ENCODE measurements at places on chromosomes 12 and 14.
A peak's percentile ranks its signal among the peaks of the same experiment; 100 is the strongest.

DNA sequence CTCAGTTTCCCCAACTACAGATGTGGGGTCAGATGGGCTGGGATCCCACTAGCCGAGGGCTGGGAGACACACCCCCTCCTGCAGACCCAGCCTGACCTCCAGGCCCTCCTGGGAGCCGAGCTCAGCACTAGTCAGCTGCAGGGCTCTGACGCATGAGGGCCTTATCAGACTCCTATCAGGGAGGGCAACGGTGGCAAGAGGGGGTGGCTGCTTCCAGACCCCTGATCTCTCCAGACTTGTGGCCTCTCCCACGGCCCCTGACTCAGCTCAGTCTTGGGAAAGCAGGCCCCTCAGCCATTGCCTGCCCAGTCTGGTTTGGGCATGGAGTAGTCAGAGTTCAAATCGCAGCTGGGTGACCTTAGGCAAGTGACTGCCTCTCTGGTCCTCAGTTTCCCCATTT, 2.5 kb downstream of the RASAL1 start:
- no peak for DNase-seq

GRCh38 chr12:9730591-9730990, 2.3 kb downstream of the CLECL1 start:
- DNase-seq, result no peak

- no peak for DNase-seq
These were observed at the start of gene DLK1 for GRCh38 chr14:100726550-100727085. Gene DLK1 (plus strand): TSS chr14:100726892. CDS start chr14:100727069, 177 bp downstream.

GRCh38 chr14:55117803-55118441, 11.1 kb upstream of the LGALS3 start:
- no peak for DNase-seq

DNA sequence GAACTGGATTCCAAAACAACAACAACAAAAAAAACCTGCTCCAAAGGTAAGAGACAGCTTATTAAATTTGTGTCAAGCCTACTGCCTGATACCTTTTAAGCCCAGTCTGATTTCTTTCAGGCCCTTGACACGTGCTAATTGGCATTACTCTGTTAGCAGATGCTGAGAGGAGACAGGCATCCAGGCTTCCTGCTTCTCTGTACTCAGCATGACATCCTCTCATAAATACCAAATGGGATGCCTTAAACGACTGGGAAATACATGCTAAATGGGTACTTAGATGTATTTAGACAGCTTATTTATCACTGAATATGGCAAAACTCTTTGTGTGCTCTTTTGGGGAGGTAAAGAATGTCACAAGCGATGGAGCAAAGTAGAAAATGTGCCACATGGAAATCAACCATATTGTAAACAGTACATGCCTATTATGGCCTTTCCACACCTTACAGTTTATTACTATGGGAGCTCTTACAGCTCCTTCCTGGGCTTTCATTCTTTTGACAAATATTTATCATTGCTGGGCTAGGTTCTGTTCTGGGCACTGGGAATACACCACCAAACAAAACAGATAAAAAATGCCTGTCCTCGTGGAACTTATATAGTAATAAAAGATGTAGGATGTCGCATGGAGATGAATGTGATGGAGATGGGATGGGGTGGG, 11.5 kb upstream of the PCED1B start:
- DNase-seq, result no peak

DNA sequence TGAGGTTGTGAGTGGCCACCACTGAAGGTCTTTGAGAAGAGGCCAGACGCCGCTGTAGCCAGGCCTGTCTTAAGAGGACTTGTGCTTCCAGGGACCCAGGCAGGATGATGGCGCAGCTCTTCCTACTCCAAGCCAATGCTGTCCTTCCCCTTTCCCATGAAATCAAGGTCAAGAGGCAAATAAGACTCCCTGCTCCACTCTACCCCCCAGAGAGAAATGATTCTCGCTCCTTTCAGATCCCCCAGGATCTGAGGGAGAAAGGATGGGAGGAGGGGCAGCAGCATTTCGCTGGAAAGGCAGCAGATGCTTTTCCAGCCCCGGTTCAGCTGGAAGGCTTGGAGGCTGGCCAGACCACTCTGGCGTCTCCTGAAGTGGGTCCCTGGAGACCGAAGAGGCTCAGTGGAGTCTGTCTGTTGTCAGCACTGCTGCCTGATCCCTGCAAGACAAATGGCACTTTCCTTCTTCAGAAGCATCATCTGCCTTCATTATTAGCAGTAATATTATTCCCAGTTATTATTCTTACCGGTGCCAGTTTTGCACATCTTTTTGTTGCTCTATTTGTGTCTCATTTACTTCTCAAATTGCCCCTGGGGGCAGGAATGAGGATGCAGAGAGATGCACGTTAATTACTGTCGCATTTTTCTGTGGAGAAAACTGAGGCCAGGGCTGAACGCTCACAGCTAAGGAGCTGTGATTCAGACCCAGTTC, 51.4 kb downstream of the C14orf132 start:
- no peak for DNase-seq

- DNase-seq, result no peak
These were observed 264.2 kb upstream of the KITLG start for GRCh38 chr12:88844426-88844825.

- DNase-seq, result peak; percentile 92
These were observed 52.3 kb downstream of the SLC25A47 start for GRCh38 chr14:100375266-100375962.

- DNase-seq, result no peak
These were observed 66.0 kb downstream of the ANO4 start for GRCh38 chr12:100860611-100861010.

DNA sequence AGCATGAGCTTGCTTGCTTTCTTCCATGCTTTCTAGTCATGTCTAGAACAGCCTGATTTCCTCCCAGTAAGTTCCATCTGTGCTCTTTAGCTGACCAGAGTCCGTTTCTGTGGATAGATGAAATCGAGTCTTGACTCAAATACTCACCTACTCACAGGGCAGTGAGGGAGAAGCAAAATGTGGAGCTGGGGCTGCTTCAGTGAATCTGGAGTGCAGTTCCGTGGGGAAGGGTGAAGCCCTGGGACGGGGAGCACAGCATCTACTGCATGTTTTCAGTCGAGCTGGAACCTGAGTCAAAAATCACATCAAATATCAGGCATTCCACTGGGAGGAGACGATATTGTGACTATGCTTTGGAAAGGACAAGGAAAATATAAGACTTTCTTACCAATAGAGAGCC, 70.3 kb upstream of the PRMT8 start:
- DNase-seq, result no peak

GRCh38 chr12:5066251-5066650, 22.6 kb downstream of the KCNA5 start:
- no peak for DNase-seq

- no peak for DNase-seq
These were observed 118.1 kb downstream of the TRAFD1 start for GRCh38 chr12:112243255-112244110.

DNA sequence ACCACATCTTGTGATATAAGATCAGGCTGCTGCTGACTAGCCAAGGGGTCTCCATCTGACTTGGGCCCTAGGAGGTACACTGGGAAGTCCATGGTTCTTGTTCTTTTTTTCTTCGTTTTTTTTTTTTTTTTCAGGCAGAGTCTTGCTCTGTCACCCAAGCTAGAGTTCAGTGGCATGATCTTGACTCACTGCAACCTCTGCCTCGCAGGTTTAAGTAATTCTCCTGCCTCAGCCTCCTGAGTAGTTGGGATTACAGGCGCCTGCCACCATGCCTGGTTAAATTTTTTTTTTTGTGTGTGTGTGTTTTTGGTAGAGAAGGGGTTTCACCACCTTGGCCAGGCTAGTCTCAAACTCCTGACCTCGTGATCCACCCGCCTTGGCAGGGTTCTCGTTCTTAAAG, 178.2 kb downstream of the RMST start:
- no peak for DNase-seq

- no peak for DNase-seq
These were observed 216.1 kb downstream of the PPM1H start for GRCh38 chr12:62718762-62719426.

DNA sequence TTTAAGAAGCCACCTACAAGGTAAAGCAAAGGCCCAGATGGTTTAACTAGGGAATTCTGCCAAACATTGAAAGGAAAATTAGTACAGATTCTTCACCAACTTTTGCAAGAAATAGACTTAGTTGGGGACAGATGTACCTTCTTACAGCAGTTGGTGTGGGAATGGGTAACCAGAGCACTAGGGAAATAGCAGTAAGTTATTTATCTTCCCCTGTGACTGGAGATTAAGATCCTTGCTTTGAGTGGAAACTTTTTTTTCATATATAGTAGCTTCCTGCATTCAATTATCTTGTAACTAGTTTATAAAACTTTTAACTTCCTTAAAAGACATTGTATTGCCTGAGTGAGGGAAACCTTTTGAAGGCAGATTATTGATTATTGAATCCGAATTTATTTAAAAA, 44.2 kb downstream of the ARID2 start:
- no peak for DNase-seq

- DNase-seq, result no peak
These were observed 128.7 kb upstream of the BMP4 start for GRCh38 chr14:54085232-54085761.

GRCh38 chr12:127170226-127171180, 1096.5 kb upstream of the TMEM132C start:
- peak; percentile 51 for DNase-seq

GRCh38 chr12:107525063-107525718, 160.4 kb upstream of the PWP1 start:
- DNase-seq, result no peak

DNA sequence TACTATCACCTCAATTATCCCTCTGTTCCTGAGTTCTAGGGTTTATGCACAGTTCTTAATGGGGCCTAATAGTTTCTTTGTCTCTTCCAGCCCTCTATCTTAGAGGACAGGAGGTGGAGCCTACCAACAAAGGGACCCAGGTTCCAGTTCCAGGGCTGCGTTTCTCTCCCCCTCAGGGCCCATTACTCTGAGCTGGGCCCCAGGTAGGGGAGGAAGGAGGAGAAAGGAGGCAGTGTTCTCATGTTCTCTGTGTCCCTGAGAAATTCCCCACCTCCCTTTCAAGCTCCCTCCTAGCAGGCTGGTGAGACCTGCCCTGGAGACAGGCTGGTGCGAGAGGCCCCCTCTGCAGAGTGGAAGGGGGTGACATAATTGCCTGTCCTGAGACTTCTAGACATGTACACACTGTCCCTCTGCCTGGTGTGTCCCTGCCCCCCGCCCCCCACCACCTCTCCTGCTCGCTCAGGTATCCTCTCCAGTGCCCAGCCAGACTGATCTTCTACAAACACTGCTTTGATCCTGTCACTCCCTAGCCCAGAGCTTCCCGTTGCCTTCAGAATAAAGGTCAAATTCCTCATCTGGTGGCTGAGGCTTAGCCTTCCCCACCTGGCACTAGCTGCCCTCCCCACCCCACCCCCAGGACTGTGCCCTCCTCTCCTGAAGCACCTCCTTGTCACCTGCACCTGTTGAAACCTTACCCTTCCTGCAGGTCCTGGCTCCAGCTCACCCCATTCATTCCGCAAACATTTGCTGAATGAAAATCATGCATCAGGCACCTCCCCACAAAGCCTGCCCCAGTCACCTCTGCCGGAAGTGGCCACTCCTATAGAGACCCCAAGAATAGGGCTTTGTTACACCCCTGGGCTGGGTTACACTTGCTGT, 21.1 kb upstream of the KRT8 start:
- DNase-seq, result no peak

- DNase-seq, result no peak
These were observed 150.9 kb upstream of the WSCD2 start for GRCh38 chr12:107978201-107978600.

GRCh38 chr12:31965090-31965489, 5.9 kb downstream of the RESF1 start:
- DNase-seq, result no peak

- no peak for DNase-seq
These were observed 378.5 kb upstream of the MGAT4C start for GRCh38 chr12:86634456-86635410.

- DNase-seq, result no peak
These were observed 66.7 kb downstream of the SMOC1 start for GRCh38 chr14:69945912-69946311.

- no peak for DNase-seq
These were observed 720.7 kb upstream of the LMO3 start for GRCh38 chr12:17326649-17327048.

DNA sequence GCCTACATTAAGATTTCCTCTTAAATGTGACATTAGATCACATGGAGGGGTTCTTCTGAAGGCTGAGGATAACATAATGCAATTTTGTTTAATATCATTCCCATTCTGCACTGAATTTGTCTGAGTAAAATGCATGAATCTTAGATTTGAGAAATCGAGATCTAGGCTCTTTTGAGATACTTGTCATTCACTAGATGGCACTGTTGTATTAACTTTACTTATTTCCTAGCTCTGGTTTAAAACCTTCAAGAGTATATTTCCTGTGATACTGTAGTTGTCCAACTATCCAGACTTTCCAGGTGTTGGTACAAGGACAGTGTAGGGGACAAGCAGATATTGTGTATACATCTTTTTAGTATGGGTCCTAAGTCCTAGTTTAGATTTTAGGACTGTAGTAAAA, 91.7 kb upstream of the SEL1L start:
- no peak for DNase-seq

DNA sequence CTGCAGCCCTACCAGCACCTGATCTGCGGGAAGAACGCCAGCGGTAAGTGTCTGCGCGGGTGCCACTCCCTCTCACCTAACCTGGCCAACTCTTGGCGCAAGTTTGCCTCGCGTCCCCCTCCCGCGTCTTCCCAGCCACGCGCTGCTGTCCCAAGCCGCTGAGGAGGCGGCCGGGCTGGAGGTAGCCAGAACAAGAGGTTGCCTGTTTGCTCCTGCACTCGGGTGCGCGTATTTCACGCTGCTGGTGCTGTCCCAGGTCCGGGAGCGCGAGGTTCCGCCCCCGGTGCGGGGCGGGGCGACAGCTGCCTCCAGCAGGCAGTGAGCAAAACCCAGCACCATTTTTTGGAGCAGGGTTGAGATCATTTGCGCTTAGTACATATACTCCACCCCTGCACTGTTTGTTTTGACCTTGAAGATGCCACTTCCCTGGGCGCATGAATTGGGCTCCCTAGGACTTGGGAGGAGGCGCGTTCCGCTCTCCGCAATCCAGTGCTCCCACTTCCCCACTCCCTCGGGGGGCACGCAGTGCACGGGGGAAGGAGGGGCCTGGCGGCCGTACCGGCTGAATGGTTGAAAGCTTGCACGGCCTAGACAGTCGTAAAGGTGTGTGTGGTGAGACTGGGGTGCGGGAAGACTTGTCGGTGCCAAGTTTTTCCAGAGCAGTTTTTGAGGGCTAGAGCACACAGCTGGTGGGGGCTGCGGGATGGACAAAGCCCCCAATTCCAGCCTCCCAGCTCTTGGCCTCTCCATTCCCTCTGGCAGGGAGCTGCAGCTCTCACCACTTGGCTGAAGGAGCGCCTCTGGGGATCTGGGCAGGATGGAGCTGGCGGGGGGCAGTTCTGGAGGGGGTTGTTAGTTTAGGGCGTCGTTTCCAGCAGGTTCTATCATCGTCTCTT, 226.9 kb upstream of the CRY1 start:
- DNase-seq, result no peak
